ENCODE measurements at places on chromosomes 4 and X.

DNA sequence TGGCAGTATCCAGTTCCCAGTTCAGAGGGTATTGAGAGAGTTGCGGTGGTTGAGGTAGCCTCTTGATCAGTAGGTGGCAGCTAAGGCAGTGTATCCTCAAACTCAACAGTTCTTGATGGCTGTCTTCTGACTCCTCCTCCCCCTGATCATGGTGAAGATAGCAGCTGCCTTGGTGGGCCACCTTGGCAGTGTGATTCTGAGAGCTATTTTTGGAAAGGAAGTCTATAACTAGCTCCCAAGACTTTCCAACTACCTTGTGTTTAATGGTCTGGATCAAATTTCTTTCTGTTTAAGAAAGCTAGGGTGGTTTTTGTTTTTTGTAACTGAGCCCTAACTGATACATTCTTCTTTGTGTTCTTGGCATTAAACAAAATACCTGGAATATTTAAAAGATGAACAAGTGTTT lies 10.5 kb upstream of the TBC1D19 start:
- no peak for DNase-seq

- peak; percentile 40 for DNase-seq
These were observed 52.3 kb upstream of the NKX1-1 start for GRCh38 chr4:1458581-1458980.

DNA sequence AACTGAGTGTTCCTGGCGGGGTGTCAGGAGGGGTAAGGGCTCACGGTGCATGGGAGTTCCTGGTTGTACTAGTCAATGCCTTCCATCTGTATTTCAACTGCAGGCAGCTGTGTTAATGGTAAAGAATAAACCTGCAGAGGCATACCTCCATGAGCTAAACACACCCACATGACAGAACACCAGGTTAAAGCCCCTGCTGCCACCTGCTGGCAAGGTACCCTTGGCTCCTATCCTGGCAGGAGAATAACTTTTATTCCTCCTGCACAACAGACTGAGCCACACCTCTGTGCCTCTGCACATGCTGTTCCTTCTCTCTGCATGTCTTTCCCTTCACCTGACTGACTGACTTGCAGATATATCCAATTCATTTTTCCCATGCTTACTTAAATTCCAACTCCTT lies 11.1 kb downstream of the ITIH6 start:
- DNase-seq = no peak

DNA sequence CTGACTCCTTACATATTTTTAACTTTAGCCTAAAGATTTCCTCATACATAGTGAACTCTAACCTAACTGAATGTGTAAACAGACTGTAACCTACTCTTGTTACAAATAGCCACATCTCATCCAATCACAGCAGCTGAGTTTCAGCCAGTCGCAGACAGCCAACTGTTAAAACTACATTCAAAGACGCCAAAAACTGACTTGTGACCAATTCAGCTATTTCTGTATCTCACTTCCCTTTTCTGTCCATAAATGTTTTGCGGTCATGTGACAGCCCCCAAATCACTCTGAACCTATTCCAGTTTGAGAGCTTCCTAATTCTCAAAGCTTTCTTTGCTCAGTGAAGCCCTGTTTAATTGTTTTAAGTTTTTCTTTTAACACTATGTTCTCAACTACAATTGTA lies 2731.9 kb downstream of the ARAP2 start:
- DNase-seq = no peak

DNA sequence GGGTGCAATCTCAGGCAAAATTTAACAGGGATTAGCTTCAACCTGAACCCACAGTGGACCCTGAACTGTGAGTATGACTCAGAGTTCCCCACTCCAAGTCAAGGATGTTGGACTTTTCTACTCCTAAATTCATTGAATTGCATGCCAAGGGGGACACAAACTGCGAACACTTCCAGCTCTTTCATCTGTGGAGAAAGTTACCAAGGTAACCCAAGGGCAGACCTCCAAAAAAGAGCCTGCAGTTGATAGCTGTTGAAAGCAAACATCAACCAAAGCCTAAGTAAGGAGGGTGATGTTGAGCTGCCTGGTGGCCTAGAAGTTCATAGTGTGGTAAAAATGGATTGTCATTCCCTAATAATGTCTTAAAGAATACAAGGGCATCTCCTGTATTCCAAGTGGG lies 1242.9 kb downstream of the C4orf33 start:
- DNase-seq = no peak

GRCh38 chrX:109914114-109914849 lies 88.6 kb upstream of the TMEM164 start:
- no peak for DNase-seq

DNA sequence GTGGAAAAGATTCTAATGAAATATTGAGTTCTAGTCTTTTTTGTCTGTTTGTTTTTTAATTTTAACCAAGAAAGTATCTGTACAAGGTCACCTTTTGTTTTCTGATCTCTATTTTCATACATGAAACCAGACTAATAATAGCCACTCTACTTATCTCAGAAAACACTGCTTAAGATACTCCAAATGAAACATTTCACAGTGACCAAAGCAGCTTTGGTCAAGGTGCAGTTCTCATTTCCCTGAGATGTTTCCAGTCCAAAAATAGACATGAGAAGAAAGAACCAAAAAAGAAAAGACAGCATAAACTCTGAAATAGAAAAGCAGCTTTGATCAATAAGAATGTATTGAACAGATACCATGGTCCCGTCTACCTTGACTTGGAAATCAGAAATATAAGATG lies 782.8 kb downstream of the RAB28 start:
- no peak for DNase-seq

GRCh38 chr4:2830632-2831610 lies 12.7 kb upstream of the ADD1 start:
- DNase-seq = peak; percentile 61

- no peak for DNase-seq
These were observed 19.3 kb downstream of the WDR13 start for GRCh38 chrX:48616576-48616975.

GRCh38 chrX:8914681-8915080 lies 113.5 kb upstream of the FAM9A start:
- no peak for DNase-seq

GRCh38 chrX:84047339-84047738 lies 140.7 kb downstream of the RPS6KA6 start:
- DNase-seq = no peak

GRCh38 chrX:106987488-106987887 lies 12.5 kb downstream of the MORC4 start:
- DNase-seq = no peak

DNA sequence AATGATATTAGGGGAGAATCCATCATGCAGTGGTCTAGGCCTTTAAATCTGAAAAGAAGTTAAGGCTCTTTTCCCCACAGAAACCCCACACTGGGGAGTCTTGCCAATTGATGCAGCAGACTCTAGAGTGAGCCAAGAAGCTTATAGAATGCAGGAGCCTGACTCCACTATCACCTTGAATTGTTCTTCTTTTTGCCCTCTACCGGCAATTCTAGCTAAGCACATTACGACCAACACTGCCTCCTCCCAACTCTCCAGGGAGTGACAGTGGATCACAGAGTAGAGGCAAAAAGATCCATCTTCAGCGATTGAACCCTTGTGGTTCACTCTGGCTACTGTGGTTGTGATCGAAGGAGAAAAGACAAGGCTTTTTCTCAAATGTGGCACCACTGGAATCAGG lies 331.5 kb downstream of the NKX6-1 start:
- no peak for DNase-seq

GRCh38 chr4:127578967-127579366 lies 53.8 kb upstream of the INTU start:
- no peak for DNase-seq

- DNase-seq = no peak
These were observed 302.0 kb downstream of the SPRY1 start for GRCh38 chr4:123698556-123698955.

DNA sequence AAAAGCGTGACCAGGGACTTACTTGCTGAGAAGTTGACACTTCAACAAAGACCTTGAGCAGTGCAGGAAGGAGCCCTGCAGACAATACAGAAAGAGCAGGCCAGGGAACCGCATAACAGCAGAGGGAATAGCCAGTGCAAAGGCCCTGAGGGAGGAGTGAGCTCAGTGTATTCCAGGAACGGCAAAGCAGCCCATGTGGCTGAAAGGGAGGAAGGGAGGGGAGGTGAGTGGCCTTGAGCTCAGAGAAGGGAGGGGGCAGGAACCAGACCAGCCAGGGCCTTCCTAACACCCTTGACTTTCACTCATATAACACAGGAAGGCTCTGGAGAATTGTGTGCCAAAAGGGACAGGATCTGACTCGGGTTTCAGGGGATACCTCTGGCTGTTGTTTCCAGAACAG lies 112.2 kb downstream of the BCOR start:
- DNase-seq = no peak

GRCh38 chr4:88991746-88992145 lies 65.2 kb downstream of the FAM13A start:
- no peak for DNase-seq

DNA sequence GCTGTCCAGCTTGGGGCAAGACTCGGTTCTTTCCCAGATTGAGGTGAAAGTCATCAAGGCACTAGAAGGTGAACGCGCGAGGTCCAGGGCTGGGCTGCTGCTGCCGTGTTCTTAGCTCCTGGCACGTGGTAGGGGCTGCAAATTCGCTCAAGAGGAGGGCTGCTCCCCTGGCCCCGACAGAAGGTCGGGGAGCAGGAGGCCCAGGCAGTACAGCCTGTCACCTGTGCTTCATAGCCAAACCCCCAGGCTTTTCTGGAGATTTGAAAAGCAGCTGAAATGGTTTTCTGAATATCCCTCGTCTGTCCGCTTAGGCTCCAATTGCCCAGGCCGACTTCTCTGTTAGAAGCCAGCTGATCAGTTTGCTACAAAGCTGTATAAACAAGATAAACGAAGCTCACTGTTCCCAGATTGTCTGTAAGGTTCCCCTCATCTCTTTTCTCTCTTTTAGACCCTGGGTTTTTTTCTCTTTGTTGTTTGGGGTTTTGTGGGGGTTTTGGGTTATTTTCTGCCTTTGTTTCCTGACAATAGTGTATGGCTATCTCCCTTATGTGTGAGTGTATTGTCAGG lies 60.0 kb upstream of the STX18 start:
- DNase-seq = no peak
